ENCODE measurements at places on chromosomes 2 and 18.

DNA sequence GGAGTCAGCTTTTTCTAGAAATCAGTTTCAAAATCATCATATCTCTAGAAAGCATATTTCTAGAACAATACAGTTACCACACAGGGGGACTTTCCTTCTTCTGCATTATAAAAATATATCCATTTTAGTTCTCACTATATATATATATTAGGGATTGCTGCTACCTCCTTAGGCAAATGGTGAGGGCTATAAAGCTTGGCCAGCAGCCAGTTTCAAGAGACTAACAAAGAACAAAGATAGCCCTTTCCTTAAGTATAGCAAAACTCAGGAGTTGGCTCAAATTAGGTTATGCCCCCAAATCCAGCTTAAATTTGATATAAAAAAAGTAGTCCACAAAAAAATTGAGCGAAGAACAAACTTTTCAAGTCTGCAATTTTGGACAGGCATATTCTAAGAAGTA is 70.0 kb downstream of the EIF2AK3 start:
- no peak for DNase-seq

DNA sequence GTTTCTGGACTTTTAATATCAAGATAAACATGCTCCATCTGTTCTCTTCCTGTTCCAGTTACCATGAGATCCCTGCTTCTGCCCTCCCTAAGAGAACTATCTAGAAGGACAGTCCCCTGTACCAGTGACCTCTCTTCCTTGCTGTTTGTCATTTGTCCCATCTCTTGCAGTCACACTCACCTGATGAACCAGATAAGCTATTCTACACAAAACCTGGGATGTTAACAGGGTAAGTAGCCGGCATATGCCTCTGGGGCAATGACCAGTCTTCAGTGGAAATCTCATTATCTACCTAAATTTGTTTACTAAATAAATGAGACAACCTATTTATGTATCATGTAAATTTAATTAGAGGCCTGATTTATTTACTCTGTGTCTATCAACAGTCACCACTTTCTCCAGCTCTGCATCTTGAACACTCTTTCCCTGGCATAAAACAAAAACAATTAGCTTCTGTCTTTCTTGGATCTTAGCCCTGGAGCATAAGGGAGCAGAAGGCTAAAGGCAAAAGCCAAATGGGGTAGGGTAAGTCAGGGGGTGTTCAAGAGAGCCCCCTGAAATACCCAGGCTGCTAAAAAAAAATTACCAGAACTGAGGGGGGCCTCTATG is 337.7 kb downstream of the ALK start:
- no peak for DNase-seq

GRCh38 chr18:61308004-61308403 is 25.2 kb upstream of the CDH20 start:
- DNase-seq: no peak

- no peak for DNase-seq
Observed at GRCh38 chr2:236981701-236982485, 103.8 kb upstream of the COPS8 start.

Measured in esophagus squamous epithelium (tissue), 5 donors.